ENCODE measurements at places on chromosomes 16 and 17. TPM values are rescaled to one million over a fixed set of nuclear protein-coding genes. Genes with fewer than 3 reads are reported as not detected.

Gene ATP2A3
- total RNA-seq = 32.0 TPM

Gene GP2
- total RNA-seq = not detected

DNA sequence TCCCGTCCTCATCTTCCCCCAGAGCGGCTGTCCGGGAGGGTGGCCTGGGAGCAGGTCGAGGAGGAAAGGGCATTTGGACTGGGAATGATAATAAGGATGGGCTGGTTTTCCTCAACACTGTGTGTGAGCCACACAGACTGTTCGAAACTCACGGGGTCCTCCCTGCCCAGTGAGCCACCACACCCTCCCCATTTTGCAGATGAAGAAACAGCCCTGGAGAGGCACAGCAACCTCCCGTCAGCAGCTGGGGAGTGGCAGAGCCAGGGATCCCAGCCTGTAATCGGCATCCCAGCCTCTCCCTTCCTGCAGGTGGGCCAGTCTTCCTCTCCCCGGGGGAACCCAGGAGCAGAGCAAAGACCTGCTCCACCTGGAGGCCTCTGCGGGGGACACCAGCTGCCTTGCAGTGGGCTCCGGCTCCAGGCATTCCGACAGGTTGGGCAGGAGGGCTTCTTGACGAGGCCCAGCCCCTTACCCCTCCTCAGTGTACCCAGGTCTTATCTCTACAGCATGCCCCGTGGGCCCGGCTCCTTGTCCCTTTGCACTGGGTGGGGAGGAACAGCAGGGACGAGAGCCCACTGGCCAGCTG is 23.8 kb downstream of the ENGASE start:
- DNase-seq = no peak

DNA sequence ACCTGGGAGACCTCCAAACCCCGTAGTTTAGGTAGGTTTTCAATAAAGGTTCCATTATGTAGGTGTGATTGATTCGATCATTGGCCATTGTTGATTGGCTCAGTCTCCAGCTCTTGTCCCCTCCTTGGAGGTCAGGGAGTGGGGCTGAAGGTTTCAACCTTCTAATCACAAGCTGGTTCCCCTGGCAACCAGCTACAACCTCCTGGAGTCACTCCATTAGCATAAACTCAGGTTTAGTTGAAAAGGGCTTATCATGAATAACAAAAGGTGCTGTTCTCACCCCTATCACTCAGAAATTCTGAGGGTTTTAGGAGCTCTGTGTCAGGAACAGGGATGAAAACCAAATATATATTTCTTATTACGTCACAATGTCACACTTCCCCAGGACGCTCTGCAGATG is 28.5 kb downstream of the TMEM132E start:
- DNase-seq = no peak

- DNase-seq = no peak
Measured at GRCh38 chr16:54359081-54359480, 72.5 kb upstream of the IRX3 start.

- DNase-seq = no peak
Measured at GRCh38 chr16:78155791-78156345, 56.4 kb downstream of the WWOX start.

GRCh38 chr16:52709306-52709705 is 162.4 kb upstream of the TOX3 start:
- no peak for DNase-seq

DNA sequence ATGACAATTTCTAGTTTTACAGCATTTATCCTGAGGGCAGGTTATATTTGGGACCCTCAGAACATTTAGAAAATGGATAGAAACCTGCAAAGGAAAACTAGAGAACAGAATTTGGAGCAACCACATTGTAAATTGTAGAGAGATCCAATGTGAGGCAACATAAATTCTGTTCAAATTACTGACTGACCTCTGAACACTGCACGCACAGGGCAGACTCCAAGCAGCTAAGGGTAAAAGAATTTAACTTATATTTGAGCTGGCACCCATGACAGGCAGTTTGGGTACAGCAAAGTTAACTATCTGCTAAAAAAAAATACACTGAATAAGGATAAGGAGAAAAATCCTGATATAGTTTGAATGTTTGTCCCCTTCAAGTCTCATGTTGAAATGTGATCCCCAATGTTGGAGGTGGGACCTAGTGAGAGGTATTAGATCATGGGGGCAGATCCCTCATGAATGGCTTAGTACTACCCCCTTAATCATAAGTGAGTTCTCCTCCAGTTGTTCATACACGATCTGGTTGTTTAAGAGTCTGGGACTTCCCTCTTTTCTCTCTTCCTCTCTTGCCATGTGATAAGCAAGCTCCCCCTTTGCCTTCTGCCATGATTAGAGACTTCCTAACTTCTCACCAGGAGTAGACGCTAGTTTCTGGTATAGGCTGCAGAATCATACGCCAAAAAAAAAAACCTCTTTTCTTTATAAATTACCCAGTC is 75.7 kb downstream of the FBXL20 start:
- DNase-seq = no peak
